ENCODE measurements at places on chromosomes 7 and 10.

- DNase-seq = no peak
These were observed 551 bp downstream of the IFIT1 start for GRCh38 chr10:89392974-89393373.

DNA sequence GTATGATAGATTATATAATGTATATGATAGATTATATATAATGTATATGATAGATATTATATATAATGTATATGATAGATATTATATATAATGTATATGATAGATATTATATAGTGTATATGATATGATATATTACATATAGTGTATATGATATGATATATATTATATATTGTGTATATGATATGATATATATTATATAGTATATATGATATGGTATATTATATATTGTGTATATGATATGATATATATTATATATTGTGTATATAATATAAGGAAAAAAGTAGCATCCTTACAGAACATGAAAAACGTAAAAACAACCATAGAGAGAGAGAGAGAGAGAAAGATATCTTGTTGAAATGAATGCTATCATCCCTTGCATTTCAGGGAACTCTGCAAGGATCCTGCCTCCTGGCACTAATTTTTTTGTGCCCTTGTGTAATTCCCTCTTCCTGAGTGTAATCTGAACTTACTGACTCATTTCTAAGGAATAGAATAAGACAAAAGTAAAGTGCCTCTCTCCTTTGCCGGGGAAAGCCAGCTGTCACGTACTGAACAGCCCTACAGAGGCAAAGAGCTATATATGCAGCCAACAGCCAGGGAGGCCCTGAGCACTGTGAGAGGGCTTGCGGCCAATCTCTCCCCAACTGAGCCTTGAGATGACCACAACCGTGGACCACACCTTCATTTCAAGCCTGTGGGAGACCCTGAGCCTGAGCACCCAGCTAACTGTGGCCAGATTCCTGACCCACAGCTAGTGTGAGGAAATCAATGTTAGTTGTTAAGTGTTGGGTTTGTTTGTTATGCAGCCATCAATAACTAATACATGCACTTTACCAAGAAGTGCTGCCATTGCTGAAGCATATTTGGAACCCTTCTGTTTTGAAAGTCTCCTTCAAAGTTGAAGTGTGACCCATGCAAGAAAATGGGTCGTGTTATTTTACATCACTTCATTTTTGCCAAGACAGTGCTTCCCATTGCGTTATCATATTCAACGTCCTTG, 61.1 kb upstream of the EZH2 start:
- DNase-seq = no peak

GRCh38 chr10:131577178-131577555, 265.6 kb upstream of the TCERG1L start:
- no peak for DNase-seq

- no peak for DNase-seq
These were observed 31.0 kb downstream of the PPIF start for GRCh38 chr10:79378383-79378646.

GRCh38 chr10:76251841-76252671, 820.6 kb downstream of the LRMDA start:
- no peak for DNase-seq

GRCh38 chr7:142303650-142304049, 45.8 kb upstream of the PRSS58 start:
- DNase-seq = no peak

- DNase-seq = no peak
These were observed 34.9 kb downstream of the ITGB1 start for GRCh38 chr10:32923134-32923533.

DNA sequence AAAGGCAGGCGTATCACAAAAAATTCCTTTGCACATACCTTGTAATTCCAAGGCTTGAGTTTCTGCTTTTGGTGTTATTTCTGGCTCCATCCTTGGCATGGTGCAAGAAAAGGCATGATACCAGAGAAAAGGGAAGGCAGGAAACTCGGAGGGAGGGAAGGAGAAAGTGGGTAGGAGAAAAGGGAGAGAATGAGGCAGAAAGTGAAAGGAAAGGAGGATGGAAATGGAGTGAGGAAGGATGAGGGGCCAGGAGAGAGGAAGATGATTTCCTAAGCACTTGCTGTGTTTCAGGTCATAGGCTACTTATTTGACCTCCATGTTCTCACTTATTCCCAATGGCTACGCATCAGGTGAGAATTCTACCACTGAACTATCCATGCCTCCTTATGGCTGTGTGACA, 110.8 kb upstream of the JCAD start:
- DNase-seq = no peak

- DNase-seq = no peak
These were observed 53.1 kb downstream of the PLXDC2 start for GRCh38 chr10:19869370-19869769.

- DNase-seq = no peak
These were observed 138.9 kb upstream of the AHR start for GRCh38 chr7:17159500-17160037.
